ENCODE measurements at places on chromosomes 7 and 10.

DNA sequence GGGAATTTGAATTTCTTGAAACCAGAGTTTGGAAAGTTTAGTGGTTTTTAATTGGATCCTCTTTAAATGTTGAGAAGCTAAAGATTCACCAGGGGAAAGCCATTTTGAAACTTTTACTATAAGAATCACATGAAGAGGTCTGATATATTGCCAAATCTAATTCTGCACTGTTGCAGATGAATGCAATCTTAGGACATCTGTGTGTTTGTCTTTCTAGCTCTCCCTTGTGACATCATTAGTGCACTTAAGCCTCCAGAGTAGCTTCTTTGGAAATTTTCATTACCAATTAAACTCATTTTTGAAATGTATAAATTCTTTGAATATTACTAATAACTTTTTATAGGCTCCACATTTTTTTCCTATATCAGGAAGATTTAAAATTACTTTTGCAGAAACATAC lies 160.2 kb downstream of the BICC1 start:
- DNase-seq = no peak

GRCh38 chr7:68041554-68041953 lies 1044.9 kb downstream of the TYW1 start:
- DNase-seq = no peak

GRCh38 chr7:87404674-87405073 lies 59.2 kb downstream of the CROT start:
- no peak for DNase-seq

GRCh38 chr7:24965831-24966708 lies 13.9 kb downstream of the OSBPL3 start:
- DNase-seq = no peak

GRCh38 chr10:963655-964054 lies 24.6 kb upstream of the GTPBP4 start:
- DNase-seq = no peak

All from endothelial cell (in vitro differentiated cells).